ENCODE measurements at places on chromosomes 4 and X.

- no peak for DNase-seq
These were observed 218.7 kb upstream of the S100G start for GRCh38 chrX:16431266-16431665.

GRCh38 chr4:54657551-54658251 lies at the start of gene KIT:
KIT (plus strand) TSS chr4:54657957; CDS start chr4:54658015, 58 bp downstream.
- no peak for DNase-seq

DNA sequence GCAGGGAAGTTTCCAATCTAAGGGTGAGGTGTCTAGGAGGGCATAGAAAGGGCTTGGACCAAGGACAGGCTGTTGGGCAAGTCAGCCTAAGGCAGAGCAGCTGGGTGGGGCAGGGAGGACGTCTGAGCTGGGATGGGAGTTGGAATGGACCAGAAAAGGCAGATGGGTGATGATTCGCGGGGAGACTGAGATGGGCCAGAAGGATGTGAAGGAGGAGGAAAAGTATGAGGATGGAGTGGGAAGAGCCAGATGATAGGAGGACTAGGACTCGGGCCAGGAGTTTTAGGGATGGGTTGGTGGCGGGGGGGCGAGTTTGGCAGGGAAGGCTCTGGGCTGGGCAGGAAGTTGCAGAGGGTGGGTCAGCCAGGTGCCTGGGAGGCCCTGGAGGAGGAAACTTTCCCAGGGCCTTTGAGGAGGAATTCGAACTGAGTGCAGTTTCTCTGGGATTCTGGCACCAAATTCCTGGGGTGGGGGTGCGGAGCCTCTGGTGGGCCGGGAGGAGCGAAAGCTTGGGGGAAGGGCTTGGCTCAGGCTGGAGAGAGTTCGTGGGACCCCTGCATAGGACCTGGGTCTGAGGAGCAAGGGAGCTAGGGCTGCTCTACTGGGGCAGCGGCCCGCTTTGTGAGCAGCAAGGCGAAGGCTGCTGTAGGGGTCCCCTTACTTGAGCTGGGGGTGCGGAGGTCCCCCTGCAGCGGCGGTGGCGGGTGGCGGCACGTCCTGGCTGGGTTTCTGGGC lies 8.7 kb upstream of the TIMP1 start:
- peak; percentile 80 for DNase-seq

DNA sequence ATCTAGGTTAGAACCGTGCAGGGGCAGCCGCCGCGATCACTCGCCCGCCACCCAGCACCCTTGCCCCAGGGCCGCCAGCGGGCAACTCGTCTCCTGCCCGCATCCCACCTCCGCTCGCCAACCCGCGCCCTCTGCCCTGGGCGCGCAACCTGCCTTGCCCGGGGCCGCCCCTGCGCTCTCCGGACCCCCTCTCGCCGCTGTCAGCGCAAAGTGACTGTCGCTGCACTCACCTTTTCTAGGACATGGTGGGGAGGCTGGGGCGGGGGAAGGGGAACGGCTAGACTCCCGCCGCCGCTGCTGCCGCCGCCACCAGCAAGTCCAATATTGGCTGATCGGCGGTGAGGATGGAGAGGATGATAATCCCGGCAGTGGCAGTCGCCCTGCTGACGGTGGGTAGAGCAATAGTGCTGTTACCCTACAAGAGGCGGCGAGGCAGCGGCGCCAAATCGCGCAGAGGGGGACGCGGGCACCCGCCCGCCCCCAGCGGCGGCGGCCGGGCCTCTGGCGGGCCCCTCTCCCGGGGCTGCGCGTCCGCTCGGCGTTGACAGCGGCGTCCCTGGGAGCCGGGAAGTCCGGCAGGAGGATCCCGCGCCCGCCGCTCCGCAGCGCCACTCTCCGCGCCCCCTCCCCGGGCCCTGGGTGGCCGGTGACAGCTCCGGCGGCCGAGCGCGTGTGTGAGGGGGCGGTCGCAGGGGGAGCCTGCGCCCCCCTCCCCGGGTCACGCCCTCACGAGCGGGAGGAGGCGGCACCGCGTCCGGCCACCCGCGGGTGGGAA lies 2.3 kb upstream of the NR3C2 start:
- DNase-seq = no peak

DNA sequence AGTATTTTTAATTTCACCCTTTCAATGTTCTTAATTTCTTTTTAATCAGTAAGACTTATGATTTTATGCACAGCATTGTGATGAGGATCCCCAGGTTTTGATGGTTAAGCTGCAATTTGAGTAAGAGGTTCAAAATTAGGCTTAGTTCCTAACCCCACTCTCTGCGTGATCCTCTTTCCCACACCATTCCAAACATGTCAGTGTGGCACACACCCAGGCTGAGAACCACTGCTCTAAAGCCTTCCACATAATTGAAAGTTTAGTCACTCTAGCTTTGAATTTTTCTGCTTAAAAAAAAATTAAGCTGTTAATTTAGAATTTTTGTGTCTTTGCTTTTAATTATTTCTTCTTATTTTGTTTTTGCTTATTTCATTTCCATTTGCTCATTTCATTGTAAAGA lies 68.8 kb upstream of the SLC7A11 start:
- no peak for DNase-seq

DNA sequence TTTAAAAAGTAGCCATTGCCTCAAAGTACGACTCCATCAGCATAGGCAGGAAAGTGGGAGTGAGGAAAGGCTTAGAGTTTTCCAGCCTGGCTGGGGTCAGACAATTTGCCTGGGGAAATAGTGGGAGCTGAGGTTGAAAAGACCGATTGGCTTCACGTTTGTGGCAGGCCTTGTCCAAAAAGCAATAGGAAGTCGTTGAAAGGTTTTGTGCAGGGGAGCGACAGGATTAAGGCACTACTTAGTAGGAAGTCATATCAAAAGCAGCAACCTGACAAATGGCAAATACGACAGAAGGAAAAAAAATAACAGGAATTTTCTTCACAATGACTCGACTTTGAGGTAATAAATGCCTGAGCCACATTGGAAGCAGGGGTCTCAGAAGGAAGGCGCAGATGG lies 691 bp upstream of the EREG start:
- no peak for DNase-seq

GRCh38 chr4:143397887-143398286 lies 61.2 kb downstream of the GAB1 start:
- no peak for DNase-seq

DNA sequence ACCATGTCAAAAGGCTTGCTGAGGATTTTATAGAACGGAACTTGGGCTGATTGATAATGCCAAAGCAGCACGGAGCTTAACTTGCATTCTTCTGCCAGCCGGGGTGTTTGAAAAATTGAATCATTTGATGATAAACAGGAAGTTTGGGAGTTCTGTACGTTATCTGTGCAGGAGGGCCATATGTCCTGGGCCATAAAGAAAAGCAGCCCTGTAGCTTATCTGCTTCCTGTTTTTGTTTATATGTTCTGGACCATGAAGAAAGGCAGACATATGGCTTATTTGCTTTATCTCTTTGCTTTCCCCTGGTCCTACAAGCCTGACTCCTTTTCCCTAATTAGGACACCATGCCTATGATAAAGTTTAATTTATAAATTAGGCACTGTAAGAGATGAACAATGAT lies 62.4 kb downstream of the HOPX start:
- no peak for DNase-seq

GRCh38 chrX:111955901-111956300 lies 79.9 kb downstream of the TRPC5OS start:
- no peak for DNase-seq

DNA sequence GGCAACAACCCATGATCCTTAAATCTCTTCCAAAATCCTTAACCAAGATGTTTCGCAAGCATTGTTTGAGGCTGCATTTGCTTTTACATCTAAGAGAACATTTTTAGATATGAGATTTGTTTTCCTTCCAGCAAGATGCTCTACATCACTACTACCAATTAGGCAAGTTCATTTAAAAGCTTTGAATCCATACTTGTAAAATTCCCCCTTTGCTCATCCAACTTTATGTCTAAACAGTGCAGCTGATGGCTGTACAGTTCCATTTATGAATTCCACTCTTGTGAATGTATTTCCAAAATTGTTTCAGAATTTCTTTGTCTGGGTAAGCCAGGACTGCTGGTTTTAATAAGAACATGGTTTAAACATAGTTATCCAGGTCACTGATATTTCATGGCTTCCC lies 31.5 kb downstream of the RAI2 start:
- no peak for DNase-seq

DNA sequence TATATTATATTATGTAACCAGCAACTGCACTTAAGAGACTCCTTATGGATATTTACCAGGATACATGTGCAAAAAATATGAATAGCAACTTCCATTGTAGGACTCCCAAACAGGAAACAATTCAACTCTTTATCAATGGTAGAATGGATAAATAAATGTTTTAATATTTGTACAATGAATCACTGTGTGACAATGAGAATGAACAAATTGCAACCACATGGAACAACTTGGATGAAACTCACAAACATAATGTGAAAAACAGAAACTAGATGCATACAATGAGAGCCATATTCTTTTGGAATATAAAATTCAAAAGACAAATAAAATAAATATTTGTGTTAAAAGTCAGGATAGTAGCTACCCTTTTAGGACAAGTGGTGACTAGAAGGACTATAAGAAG lies 1015.7 kb downstream of the TECRL start:
- DNase-seq = no peak

DNA sequence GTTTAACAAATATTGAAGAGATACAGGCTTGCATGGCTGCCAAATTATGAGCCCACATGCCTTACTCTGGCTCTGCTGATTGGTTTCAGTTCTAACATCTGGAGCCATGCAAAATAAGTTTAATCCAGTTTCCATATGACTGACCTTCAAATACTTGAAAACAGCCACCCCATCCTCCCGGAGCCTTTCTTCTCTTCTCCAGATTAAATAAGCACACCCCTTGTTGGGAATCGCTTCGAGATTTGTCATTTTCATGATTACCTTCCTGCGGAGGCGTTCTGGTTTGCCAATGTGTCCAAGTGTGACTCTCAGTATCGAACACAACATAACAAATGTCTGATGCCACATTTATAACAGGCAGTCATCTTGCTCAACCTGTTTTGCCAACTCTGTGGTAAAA lies 101.6 kb upstream of the JADE1 start:
- no peak for DNase-seq

GRCh38 chr4:141107927-141108326 lies 25.3 kb downstream of the RNF150 start:
- no peak for DNase-seq

- no peak for DNase-seq
These were observed 411.0 kb upstream of the NDST3 start for GRCh38 chr4:117623326-117623725.

DNA sequence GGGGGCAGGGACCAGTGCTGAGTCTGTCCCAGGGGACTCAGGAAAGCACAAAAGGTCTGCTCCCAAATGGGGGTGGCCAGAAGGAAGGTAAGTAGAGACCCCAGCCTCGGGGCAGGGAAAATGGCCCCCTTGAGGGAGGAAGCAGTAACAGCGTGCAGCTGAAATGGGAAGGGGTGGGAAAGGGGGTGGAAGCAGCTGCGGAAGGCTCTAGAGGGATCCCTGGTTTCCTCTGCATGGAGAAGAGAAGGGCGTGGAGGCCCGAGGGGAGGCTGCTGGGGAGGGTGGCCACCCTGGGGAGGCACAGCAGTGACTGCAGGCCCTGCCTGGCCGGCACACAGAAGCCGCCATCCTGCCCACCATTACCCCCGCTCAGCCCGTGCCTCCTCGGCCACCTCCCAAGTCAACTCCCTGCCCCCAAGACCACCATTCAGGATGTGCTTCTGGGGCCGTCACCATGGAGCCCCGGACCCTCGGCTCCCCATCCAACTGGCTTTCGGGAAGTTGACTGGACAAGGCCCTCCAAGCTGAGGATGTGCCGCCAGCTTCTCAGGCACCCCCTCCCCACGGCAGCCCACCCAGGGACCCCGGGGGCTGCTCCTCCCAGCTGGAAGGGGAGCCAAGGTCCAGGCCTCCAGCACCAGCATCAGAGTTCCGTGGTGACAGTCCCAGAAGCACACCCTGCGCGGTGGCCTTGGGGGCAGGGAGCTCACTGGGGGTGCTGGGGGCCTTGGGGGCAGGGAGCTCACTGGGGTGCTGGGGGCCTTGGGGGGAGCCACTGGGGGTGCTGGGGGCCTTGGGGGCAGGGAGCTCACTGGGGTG lies 23.6 kb downstream of the CFAP99 start:
- no peak for DNase-seq

DNA sequence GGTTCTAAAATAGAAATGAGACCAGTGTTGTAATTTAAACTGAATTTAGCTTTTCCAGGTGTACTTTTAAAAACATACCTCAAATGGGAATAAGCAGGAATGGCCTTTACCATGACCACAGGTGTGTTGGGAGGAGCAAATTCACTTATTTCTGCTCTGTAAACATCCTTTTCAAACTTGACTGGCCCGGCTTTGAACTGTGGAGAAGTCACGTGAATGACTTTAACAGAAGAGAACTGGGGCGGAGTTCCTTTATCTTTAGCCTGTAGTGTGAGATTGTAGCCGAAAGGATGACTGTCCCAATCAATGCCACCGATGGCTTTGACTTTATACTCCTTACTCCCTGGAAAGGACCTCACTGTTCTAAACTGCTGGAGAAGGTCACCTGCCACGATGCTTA lies 15.1 kb downstream of the FAT1 start:
- DNase-seq = no peak

GRCh38 chrX:154661170-154661569 lies 7.8 kb upstream of the CTAG2 start:
- DNase-seq = no peak

DNA sequence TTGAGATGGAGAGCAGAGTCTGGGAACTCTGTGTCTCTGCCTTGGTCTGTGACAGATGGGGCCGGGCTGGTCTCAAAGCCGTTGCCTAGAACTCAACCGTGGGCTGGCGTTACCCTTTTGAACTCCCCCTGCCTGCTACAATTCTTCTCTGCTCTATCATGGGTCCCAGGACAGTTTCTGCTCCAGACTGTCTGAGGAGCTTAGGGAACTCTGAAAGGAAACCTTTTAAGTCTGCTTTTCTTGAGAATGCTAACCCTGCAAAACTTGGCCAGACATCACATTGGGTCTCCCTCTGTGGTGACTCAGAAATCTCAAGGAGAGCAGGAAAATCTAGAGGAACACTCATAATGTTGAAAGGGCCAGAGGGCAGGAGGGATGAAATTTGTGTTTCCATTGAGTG lies 240.6 kb downstream of the CBR4 start:
- DNase-seq = no peak

DNA sequence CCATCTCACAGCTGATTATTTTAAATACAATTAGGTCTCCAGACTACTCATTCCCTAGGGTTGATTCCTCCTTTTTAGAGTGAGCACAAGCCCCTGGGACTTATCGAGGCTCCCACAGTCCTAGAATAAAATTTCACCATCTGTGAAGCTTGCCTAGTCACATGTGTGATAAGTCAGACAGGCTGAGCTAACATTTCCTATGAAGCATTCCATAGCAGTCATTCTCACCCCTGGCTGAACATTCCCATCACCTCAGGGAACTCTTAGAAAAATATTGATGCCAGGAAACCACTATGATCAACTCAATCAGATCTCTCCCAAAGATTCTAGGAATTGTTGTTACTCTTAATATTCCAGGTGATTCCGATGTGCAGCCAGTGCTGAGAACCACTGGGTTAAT lies 37.7 kb downstream of the ARHGEF9 start:
- no peak for DNase-seq

GRCh38 chrX:150543230-150544155 lies 24.9 kb upstream of the MTM1 start:
- no peak for DNase-seq

GRCh38 chr4:107060388-107060787 lies 24.3 kb upstream of the DKK2 start:
- no peak for DNase-seq

GRCh38 chr4:84915396-84915780 lies 51.1 kb downstream of the WDFY3 start:
- DNase-seq = no peak

- no peak for DNase-seq
These were observed 291 bp upstream of the NBDY start for GRCh38 chrX:56728752-56729151.
